DMS79 (cell line): ENCODE measurements at places on chromosomes 1 and 21.

DNA sequence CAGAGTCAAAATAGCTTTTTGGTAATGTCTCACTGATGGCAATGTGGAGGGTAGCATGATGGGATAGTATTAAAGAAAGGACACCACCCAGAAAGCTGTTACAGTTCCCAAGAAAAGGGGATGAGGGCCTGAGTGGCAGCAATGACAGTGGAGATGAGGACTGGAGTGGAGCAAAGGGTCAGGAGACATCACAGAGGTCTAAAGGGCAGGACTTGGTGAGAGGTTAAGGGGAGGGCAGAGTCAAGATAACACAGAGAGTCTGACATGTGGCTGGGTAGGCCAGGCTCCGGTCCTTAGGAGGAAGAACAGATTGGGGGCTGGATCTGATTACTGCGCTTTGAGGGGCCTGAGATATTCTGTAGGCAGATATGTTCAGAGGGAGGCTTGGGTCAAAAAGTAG, 19.3 kb downstream of the ELF3 start:
- DNase-seq: no peak

DNA sequence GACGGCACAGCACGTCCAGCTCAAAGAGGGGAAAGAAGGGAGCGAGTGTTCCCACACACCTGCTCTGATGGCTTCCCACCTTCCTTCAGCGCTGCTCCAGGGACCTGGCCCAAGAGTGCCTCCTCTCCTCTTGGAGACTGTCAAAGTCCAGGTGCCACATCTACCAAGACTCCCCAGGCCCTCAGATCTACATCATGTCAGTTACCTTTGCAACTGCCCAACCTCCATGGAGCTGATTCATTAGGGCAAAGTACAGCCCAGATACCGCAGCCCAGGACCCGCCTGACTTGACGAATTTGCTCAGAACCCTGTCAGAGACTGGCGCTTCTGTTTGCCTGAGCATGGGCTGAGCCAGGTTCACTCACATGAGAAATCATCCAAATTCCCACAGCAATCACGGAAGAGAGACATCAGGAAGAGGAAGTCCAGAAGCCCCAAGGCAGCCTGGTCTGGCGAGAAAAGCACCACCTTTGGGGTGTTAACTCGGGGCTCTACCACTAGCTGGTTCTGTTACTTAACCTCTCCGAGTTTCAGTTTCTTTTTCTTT, at the start of gene SEC16B:
SEC16B (minus strand) TSS at position 234 of the 547 bp plus-strand sequence. CDS start 2,077 bp downstream, outside the sequence.
- DNase-seq: no peak

DNA sequence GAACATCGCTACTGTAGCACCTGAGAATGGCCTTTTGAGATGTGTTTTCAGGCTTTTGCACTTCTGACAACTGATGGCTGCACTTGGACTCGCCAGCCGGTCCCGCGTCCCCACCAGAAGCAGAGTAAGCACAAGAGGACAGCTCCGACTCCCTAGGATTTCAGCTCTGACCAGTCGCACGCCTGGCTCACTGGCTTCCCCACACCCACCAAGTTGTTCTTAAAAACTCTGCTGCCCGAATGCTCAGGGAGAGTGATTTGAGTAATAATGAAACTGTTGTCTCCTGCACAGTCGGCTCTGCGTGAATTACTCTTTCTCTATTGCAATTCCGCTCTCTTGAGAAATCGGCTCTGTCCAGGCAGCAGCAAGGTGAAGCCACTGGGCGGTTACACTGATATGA, 40.2 kb upstream of the NLRP3 start:
- no peak for DNase-seq

DNA sequence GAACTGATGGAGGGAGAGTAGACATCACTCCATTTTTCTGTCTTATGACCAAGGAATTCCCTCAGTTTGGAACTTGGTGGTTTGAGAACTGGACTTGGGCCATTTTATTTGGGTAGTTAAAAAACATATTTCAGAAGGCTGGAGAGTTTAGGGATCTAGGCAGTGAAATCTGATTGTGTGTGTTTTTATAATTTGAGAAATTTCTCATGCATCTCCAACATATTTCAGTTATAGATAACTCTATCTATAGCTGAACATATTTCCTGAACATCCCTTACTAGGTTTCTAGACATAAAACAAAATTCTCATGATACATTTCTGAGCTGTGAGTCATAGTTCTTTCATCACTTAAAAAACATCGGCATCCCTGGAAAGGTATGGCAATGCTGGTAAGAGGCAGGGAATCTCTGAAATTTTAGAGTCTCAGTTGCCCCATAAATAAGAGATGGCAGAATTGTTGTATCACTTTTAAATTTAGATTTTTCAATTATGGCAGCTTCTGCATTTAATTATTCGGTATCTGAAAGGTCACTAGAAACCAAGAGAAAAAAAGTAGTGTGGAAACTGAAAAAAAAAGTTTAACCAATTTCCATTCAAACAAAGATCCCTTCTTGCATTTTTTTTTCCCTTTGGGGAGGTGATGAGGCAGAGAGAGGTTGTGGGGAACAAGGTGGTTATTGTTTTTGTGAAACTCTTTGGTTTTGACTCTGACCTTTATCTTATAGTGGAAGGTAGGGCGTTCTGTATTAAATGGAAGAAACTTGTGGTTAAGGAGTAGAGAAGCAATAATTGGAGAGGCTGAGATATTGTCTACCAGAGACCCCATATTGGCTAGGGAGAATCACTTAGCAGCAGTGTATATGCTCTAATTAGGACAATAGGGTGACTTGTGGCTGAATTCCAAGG, 102.9 kb downstream of the FASLG start:
- DNase-seq: no peak

DNA sequence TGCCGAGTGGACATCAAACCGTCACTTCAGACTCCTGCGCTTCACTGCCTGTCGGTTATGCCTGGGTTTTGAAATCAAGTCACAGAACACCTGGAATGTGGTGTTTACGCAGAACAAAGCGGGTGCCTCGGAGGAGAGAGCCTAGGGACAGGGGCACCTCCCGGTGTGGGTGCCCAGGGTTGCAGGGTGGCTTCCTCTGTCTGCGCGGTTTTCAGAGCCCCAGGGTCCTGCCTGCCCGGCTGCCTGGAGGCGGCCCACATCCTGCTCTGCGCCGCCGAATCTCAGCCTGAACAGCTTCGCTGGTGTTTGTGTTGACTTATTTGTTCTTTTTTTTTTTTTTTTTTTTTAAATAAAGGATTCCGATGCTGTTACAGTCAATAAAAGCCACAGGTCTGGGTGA, 113.5 kb upstream of the COL6A1 start:
- DNase-seq: no peak

DNA sequence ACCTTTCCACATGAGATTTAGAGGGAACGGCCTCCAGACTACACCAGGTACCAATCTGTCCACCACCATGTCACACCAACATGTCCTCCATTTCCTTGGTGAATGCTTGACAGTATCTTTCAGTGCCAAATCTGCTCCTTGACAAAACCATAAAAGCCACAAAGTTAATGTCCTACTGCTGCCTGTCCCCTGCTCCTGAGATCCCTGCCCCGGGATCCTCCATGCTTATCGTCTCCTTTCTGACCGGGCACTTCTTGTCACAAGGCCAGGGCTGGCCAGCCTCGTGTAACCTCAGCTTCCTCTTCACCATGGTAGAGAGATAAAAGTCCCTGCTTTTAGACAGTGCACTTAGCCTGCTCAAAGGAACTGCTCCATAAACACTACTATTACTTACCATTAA, 136.2 kb downstream of the NAV1 start:
- no peak for DNase-seq

- no peak for DNase-seq
Observed at GRCh38 chr21:43739621-43740435, 20.9 kb downstream of the PDXK start.

GRCh38 chr1:221888218-221888617, 146.3 kb upstream of the DUSP10 start:
- no peak for DNase-seq

GRCh38 chr1:47783638-47784496, 213.3 kb downstream of the TRABD2B start:
- no peak for DNase-seq

DNA sequence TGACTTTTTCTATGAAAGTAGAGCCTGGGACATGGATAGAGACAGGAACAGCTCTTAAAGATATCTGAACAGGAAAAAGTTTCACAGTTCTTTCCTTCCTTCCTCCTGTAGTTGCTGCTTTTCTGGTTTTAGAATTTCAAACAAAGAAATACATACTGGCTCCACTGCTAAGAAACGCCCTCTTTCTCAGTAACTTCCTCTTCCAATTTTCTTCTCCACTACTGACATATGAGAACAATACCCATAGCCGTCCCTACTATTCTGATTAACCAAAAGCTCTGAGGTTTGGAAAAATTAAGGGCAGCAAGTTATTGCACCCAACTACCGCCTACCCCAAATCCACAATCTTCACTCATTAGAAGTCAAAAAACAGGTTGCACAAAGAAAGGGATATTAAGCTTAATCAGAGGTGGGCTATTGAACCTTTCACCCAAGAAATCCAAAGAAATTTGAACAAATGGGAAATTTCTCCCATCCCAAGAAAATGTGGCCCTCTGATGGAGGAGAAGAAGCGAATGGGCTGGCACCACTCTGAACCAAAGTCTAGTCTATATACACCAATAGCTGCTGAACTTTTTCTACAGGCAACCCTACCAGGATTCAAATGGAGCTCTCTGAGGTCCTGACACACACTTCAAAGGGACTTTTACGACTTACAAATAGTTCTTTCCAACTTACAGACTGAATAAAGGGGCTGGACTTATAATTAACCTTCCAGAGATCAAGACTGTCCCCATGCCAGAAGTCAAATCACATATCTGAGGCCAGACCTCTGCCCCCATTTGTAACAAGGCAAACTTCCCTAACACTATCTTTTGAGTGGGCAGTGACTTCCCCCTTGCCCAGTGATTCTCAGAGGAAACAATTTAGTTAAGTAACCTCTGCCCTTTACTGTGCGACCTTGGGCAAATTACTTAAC, 1.7 kb downstream of the WASF2 start:
- no peak for DNase-seq

GRCh38 chr21:39911286-39912199, 44.3 kb downstream of the PCP4 start:
- peak; percentile 14 for DNase-seq

DNA sequence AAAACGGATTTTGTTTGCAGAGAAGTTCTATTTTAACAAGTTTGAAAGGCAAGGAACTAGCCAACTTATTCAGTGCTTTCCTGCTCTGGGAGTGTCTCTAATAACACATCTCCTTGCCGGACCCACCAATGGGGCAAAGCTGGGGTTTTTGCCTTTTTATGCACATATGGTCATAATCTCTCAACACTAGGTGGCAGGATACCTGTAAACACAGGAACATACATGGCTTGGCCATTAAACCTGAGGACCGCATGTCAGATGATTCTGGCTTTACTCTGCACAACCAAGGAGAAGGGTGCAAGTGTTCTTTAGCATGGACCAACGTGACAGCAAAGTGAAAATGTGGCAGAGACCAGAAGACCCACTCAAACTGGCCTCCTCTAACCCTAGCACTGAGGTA, 4.9 kb downstream of the TMEM9 start:
- DNase-seq: no peak

- DNase-seq: no peak
Observed at GRCh38 chr1:30452925-30453324, 270.5 kb downstream of the MATN1 start.

DNA sequence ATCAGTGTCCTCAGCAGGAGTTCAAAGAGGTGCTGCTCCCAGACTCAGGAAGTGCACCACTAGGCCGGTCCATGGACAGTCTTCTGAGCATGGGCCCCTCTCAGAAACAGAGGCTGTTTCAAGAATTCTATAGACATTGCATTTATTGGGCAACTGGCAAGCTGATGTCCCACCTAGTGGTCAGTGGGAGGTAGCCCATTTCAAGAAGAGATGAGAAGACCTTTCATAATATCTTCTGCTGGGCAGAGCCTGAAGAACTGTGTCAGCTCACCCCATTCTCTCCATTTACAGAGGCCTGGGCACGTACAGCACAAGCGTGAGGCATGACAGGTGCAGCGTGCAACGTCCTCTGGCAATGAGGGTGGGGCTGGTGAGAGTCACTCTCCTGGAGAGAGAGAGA, 216.0 kb downstream of the DYRK1A start:
- DNase-seq: no peak

DNA sequence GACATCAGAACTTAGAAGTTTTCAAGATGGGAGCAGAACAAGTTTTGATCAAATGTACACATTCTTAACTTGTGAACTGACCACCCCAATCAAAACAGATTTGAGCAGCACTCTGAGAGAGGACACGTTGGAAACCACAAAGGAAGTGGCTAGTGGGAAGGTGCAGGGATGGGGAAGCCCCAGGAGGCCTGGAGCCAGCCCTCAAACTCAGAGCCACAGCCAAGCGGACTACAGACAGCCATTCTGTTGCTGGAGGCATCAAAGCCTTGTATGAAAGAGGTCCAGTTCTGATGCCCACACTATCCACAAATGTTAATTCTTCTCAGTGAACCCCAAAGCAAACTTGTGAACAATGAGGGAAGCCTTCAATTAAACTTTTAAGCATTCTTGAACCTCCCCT, 143.6 kb upstream of the RAB4A start:
- no peak for DNase-seq

GRCh38 chr1:153533689-153534201, 2.0 kb downstream of the S100A6 start:
- DNase-seq: peak; percentile 71

GRCh38 chr1:109225308-109225707, 11.6 kb downstream of the SARS1 start:
- no peak for DNase-seq

DNA sequence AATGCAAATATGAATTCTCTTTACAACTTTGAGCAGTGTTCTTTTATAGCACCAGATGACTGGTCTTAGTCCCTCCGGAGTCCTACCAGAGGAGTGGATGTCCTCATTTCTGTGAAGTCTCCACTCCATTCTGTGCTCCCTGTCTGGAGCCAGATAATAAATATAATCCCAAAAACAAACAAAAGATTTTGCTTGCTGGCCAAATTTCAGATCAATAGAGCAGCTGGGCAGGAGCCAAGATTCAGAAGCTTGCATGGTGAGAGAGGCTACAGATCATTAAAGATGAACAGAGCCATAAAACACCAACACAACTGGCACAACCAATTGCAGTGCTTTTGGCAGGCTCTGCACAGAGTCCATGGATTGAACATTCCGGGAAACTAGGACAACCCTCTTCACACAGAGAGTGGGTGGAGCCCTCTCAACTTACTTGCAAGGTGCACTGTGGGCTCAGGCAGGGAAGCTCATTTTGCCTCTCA, 231.5 kb upstream of the SNX7 start:
- DNase-seq: peak; percentile 84

DNA sequence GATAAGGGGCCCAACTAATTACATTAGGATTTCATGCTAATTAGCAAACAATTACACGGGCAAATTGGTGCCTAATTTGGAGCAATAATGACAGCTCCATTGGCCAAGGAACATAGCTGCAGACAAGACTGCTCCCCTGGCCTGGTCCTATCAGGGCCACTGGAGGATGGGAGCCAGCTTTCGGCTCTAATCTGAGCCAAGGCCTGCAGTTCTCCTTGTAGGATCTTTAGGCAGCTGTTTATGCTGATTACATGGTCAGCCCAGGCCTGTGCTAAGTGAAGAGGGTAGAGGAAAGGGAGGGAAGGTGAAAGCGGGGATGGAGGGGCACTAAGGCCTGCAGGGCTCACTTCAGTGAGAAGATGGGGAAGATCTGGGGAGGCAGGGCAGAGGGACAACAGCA, 12.4 kb upstream of the ADGRB2 start:
- DNase-seq: no peak

GRCh38 chr1:11978301-11978700, 1.9 kb upstream of the MFN2 start:
- DNase-seq: no peak
